ENCODE measurements at places on chromosomes 3 and 15.

GRCh38 chr15:78421238-78421965, 16.6 kb upstream of the IREB2 start:
- no peak for DNase-seq

- DNase-seq = no peak
Measured at GRCh38 chr3:17645074-17645698, 97.2 kb downstream of the TBC1D5 start.

DNA sequence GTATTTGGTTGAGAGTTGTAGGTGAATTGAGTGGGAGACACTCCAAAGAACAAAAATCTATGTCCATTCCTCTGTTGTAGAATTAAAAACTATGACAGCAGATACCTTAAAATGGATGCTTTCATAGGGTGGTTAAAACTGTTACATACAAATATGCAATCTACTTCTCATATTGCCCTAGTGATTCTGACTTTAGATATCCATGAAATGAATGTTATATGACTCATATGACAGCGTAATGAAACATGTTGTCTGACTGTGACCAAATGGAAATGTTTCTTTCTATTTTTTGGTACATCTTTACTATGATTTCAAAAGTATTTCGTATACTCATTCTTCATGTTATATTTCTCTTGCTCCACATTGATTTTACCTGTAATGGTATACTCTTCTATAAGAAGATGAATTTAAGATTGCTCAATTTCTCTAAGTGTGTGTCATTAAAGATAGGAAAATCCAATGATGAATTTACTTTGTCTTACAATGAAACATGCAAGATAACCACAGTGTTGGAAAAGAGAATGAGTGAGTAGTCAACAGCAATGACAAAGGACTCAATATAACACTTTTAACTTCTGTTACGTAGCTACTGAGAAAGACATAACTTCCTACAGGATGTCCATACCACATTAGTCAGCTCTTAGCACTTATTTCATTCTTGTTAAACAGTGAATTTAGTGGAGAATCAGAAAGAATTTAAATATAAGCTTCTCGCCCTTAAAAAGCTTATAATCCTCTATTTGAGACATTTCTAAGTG, 79.3 kb upstream of the LSAMP start:
- DNase-seq = no peak

- no peak for DNase-seq
Measured at GRCh38 chr15:59595434-59595915, 16.1 kb upstream of the GCNT3 start.

- DNase-seq = no peak
Measured at GRCh38 chr3:127674101-127674721, 1.5 kb downstream of the ABTB1 start.

DNA sequence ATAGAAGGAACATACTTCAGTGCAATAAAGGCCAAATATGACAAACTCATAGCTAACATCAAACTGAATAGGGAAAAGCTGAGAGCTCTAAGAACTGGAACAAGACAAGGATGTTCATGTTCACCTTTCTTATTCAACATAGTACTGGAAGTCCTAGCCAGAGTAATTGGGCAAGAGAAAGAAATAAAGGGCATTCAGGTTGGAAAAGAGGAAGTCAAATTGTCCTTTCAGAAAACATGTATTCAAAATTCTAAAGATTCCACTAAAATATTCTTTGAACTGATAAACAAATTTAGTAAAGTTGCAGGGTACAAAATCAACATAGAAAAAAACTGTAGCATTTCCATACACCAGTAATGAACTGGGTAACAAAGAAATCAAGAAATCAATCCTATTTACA, 12.2 kb upstream of the ZNF197 start:
- no peak for DNase-seq

- no peak for DNase-seq
Measured at GRCh38 chr15:65008983-65009382, 19.3 kb upstream of the SPG21 start.

- DNase-seq = no peak
Measured at GRCh38 chr15:98597666-98598065, 50.7 kb upstream of the IGF1R start.

DNA sequence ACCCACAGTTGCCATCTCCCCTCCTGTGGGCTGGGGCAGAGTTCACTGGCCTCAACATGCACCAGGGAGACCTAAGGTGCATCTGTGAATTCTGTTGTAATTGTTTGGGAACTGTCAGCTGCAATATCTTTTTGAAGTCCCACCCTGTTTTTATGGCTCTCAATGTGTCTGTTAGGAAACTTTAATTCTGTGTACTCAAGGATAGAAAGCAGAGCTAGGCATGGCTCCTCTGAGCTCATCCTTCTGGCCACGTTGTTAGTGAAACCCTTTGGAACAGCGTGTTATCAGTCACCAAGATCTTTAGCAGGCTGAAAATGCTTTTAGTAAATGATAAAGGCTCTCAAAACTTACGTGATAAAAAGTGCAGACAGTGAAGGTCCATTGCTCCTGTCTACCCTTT, 33.6 kb upstream of the MTMR10 start:
- DNase-seq = no peak

DNA sequence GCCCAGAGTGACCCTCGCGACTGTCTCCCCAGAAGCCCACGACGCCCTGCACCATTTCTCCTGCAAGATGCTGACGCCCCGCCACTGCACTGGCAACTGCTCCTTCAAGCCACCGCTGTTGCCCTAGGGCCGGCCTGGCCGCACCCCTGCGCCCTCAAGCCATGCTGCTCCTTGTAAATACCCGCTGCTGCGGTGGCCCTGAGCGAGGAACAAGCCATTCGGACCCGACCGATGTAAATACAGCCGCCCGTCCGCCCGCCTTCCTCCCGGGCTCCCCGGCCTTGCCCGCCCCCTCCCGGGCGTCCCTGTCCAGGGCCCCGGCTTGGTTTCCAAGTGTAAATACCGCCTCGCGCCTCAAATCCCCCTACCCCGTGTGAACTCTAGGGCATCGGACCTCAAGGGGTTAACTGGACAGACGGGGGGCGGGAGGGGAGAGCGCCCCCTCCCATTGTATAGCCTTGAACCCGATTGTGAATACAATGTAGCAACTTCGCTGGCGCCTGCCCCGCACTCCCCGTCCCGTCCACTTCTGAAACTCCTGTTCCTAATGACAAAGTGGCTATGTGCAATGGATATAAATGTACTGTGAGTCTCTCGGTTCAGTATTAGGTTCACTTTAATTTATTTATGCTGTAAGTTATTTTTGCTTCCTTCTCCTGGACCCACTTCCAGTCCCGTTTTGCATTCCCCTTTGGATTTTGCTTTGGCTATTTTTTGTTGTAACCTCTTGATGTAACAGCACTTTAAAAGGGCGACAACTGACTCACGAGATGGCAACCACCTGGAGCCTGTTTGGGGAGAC, 5.9 kb downstream of the RNU6-1 start:
- DNase-seq = no peak

DNA sequence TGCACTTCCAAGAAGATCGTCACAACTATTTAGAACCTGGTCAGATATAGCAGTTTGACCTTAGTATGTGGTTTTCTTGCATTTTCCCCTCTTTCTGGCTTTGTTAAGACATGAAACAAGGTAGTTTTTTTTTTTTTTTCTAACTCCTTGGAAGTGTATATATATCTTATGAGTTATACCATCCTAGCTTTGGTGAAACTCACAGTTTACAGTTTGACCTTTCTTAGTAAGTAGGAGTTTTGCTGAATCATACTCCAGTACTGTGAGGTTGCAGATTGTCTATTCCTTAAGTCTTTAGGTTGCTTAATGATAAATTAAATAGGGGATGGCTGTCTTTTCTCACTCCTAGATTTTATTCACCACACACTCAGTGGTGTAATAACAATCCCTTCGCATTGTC, 325.0 kb downstream of the RBMS3 start:
- no peak for DNase-seq

GRCh38 chr3:183192650-183193300, 30.2 kb upstream of the LAMP3 start:
- no peak for DNase-seq

DNA sequence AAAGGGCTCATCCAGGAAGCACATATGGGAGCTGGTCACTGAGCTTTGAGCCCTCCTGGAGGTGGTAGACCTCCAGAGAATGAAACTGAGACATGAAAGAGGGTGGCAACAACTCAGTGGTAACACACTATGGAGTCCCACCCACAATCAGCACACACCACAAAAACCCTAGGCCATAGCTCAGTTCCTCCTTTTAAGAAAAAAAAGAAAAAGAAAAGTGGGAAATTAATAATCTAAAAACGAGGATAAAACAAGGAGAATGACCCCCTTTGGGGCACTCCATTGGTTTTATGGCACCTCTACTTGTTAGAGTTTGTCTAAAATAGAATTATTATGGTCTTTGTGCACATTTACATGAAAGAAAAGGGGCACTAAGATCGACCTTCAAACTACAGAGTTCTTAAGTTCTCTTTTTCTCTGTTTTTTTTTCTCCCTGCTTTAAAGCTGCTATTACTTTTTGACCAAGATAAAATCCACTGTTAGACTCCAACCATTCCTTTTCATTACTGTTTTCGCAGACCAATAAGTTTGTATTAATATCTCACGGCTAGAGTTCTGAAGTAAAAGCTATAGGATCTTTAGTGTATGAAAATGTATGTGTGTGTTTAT, 40.2 kb upstream of the ZBTB20 start:
- no peak for DNase-seq

GRCh38 chr3:185519021-185519420, 20.2 kb upstream of the TMEM41A start:
- DNase-seq = no peak

DNA sequence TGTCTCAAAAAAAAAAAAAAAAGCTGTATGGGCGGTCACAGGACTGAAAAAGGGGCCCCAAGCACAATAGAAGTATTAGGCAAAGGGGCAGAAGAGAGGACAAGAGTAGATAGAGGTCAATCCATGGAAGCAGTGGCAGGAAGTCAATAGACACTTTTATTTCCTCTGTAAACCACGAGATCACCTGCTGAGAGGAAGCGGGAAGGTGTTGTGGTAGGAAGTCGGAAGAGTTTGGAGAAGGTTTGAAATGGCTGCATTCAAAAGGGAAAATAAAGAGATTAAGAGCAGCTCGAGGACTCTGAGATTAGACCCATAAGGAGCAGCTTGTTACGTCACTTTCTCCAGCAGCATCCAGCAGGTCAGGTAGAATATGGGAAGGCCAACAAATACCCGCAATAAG, 14.2 kb upstream of the ZNF148 start:
- DNase-seq = no peak

GRCh38 chr3:42655331-42655888, 1.9 kb downstream of the ZBTB47 start:
- DNase-seq = no peak

DNA sequence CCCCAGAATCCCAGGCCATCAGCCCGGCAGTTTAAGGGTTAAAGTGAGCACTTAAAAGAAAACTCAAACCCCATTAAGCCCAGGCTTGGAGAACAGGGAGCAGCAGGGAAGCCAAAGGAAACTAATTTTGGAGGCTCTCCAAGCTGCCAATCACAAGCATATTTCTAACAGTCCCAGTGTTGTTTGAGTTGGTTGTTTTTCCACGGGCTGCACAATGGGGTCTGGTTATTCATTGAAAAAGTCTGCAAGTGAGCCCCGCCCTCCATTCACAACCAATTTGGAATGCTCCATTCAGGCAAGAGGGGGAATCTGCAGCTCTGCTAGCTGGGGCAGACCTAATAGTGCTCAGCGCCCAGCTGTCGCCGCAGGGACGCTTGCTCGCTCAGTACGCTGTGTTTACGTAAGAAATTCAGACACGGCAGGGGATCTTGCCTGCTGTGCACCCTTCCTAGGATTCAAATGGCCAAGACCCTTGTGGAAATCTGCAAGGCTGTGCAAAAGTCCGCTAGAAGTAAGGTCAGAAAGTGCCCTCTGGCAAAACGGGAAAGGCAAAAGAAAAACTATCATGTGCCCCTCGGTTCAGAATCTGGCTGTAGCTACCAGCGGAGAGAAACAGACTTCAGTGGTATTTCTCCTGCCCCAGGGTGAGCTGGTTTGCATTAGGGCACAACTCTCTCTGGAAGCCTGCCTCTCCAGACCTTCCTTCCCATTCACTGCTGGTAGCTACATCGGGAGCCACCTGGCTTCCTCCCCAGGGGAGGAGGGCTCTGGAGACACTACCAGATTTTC, 11.0 kb downstream of the ETV5 start:
- peak; percentile 60 for DNase-seq

- no peak for DNase-seq
Measured at GRCh38 chr3:128572644-128573105, 77.9 kb downstream of the RPN1 start.

DNA sequence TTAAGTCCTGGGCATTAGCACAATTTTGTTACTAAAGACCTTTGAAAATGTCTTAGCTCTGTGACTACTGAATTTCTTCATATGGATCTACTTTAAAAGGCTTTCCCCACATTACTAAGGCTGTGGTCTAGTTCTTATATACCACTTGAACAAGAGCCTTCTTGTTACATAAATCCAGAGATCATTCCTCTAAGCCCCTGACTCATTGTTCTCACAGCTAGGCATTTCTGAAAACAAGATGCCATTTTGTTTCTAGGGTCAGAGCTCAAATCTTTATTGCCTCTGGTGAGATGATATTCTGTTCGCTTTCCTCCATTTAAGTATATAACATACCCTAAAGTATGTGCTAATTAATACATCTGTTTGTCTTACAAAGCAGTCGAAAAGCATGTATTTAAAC, 29.8 kb upstream of the LPP start:
- no peak for DNase-seq

- no peak for DNase-seq
Measured at GRCh38 chr15:38073178-38073946, 138.9 kb downstream of the TMCO5A start.

Measured in caudate nucleus (tissue), 63 donors.